Stimulated activated CD4-positive, alpha-beta T cell treated with anti-CD3 and anti-CD28 coated beads, TNF-alpha, amount 100 ng/mL, for 4 hours (primary cell): ENCODE measurements at places on chromosomes 5 and 9.

DNA sequence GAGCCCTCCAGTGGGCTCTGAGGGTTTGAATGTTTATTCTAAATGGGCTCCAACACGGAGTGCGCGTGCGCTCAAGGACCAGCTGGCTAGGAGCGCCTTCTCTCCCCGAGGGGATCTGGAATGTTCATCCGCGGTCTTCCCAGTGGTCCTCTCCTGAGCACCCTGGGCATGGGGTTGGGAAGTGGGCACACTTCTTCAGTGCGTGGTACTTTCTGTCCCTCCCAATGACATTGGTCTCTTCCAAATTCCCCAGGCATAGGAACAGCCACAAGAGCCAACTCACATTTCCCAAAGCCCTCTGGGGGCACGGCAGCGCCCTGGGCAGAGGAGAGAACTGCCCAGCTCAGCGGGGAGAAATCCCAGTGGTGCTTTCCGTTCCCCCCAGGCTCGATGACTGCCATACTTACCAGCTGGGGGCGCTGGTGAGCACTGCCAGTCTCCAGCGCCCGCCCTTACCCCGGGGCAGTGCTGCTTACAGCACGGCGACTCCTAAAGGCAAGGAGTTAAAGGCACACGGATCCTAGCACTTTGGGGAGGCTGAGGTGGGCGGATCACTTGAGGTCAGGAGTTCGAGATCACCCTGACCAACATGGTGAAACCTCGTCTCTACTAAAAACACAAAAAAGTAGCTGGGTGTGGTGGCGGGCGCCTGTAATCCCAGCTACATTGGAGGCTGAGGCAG is 29.9 kb upstream of the OBP2B start:
- DNase-seq, result peak; percentile 36

DNA sequence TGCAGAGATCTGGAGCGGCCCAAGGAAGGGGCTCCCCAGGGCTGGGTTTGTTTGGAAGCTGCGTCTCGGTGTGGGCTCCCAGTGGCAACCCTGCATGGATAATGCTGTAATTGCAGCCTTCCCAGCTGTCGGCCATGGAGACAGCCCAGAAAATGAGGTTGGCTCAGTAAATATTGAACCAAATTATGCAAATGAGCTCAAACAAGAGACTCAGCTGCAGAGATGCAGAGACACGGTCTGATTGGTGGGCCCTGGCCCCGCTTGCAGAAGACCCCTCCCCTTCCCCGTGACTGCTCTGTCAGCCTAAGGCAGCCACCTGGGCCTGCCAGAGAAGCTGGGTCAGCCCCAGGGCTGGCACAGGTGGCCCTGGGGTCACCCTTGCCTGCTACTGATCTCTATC is 75.9 kb downstream of the RAD23B start:
- DNase-seq, result no peak

- no peak for DNase-seq
These were observed 204.1 kb downstream of the ELAVL2 start for GRCh38 chr9:23621924-23622323.

GRCh38 chr5:155263381-155263780 is 249.8 kb downstream of the KIF4B start:
- DNase-seq, result no peak

- DNase-seq, result no peak
These were observed 2.7 kb downstream of the UBAC1 start for GRCh38 chr9:135958485-135958884.

GRCh38 chr5:11212706-11213105 is 451.7 kb upstream of the DAP start:
- DNase-seq, result no peak

DNA sequence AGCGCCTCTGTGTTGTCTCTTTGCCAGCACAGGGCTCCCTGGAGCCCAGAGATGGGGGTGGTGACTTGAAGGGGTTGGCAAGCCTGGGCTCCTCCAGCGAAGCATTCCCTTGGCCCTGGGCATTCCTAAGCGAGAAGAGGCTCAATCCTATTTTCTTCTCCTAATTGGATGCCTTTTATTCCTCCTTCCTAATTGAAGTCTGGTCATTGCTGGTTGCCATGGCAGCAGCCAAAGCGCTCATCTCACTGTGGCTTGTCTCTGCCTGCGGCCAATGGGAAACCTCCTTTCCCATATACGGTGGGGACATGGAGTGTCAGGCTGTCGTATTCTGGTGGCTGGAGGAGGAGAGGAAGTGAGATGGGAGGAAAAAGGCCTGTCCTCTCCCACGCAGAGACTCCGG is 52.3 kb upstream of the RARS1 start:
- DNase-seq, result no peak
